ENCODE measurements at places on chromosomes 16 and 17. TPM values are rescaled to one million over a fixed set of nuclear protein-coding genes. Genes with fewer than 3 reads are reported as not detected.
A peak's percentile ranks its signal among the peaks of the same experiment; 100 is the strongest.

DNA sequence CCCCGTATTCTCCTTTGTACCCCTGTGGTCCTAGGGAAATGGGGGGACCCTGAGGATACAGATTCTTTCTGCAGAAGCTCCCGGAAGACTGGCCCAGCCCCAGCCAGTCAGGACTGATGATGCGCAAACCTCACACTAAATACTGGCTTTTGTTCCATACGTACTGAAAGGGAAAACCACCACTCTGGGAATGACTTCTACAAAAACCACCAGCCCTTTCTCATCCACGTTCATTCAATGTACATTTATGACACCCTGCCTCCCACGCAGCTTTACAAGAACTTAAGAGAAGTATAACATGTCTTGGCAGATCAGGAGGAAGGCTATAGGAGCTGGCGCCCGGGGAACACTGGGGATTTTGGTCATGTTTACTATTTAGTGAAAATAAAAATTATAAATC is 70.6 kb downstream of the MARCHF10 start:
- no peak for DNase-seq

- DNase-seq: no peak
Measured at GRCh38 chr16:22270525-22270924, 26.7 kb upstream of the POLR3E start.

Gene MYO1C
- total RNA-seq: 55.1 TPM

DNA sequence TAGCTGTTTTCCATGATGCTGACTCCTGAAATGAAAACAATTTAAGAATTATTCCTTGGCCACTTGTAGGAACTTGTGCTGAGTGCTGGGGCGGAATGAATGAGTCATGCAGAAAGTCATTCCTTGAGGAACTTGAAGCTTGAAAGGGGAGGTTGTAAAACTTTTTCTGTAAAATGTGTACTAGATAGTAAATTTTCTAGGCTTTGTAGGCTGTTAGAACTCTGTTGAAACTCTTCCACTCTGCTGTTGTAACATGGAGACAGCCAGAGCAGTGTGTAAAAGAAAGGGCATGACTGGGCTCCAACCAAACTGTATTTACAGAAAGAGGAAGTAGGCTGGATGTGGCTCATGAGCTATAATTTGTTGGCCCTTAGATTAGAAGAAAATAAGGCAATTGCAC is 46.1 kb downstream of the ABCA8 start:
- no peak for DNase-seq

- DNase-seq: peak; percentile 80
Measured at GRCh38 chr17:45277216-45277849, 15.4 kb upstream of the SPATA32 start.

Gene CCL15
- total RNA-seq: not detected

DNA sequence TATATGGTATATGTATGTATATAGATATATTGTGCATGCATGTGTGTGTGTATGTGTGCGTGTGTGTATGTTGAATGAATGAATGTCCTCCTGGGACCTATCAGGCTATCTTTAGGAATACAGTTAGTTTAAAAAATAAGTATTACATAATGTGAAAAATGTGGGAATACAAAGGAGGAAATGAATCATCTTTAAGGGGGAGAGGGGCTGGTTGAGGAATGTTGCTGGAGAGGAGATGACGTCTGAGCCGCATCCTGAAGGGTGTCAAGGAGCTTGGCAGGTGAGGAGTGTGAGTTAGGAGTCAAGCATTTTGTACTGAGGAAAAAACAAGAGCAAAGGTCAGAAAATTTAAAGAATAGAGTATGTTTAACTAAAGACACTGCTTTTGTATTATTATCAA is 62.4 kb upstream of the NLK start:
- DNase-seq: no peak

GRCh38 chr16:56869513-56870275 is 4.7 kb downstream of the SLC12A3 start:
- no peak for DNase-seq

DNA sequence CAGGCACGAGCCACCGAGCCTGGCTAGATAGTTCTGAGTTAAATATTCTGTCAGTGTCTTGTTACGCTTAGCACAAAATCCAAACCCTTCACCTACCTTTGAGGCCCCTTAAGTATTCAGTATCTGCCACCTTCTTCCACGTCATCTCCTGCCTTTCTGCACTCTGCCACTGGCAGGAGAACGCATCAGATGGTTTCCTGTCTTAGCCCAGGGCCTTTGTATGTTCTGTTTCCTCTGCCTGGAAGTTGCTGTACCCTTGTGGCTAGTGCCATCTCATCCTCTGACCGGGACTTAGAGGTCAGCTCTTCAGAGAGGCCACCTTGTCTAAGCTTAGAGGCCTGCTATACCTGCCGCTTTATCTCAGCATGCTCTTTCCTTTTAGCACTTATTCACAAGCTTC is 67.5 kb upstream of the LGALS9 start:
- DNase-seq: no peak

GRCh38 chr16:50093607-50094539 is 28.1 kb downstream of the HEATR3 start:
- no peak for DNase-seq

- no peak for DNase-seq
Measured at GRCh38 chr16:20899477-20900298, 470 bp downstream of the DCUN1D3 start.

DNA sequence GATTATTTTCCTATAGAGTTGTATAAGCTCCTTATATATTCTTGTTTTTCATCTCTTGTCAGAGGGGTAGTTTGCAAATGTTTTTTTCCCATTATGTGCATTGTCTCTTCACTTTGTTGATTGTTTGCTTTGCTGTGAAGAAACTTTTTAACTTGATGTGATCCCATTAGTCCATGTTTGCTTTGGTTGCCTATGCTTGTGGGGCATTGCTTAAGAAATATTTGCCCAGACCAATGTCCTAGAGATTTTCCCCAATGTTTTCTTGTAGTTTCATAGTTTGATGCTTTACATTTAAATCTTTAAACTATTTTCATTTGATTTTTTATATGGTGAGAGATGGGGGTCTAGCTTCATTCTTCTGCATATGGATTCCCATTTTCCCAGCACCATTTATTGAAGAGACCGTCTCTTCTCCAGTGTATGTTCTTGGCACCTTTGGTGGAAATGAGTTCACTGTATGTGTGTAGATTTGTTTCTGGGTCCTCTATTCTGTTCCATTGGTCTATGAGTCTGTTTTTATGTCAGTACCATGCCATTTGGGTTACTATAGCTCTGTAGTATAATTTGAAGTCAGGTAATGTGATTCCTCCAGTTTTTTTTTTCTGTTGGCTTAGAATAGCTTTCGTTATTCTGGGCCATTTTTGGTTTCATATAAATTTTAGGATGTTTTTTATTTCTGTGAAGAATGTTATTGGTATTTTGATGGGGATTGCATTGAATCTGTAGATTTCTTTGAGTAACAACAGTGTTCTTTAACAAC is 165.8 kb downstream of the ABCA8 start:
- DNase-seq: no peak

DNA sequence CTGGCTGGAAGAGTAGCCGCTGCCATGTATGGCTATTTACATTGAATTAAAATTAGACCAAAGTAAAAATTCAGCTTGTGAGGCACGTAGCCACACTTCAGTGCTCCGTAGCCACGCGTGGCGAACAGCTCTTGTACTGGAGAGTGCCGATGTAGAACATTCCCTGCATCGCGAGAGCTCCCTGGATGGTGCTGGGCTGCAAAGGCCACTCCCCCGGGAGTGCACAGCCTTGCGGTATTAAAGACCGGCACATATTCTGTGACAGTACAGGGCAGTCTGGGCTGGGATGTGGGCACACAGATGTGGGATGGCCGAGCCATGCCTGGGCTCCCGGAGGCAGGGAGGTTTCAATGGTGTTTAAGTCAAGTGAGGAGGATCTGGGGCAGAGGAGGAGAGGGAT is 102.2 kb downstream of the CMIP start:
- no peak for DNase-seq

Measured in activated T-helper 2 cell treated with anti-CD3 and anti-CD28 coated beads, Interferon-gamma antibody, Interleukin-2, Interleukin-4, amounts not matched to agents 10 μg/mL and 5 μg/mL and 100 μg/mL, durations not matched to agents 14 hours and 24 hours and 36 hours (primary cell).